ENCODE measurements at places on chromosomes 11 and 22.

- DNase-seq = no peak
Measured at GRCh38 chr11:77115181-77115611, 12.6 kb downstream of the OMP start.

GRCh38 chr22:20143883-20144665 lies 6.8 kb downstream of the CCDC188 start:
- DNase-seq = no peak

DNA sequence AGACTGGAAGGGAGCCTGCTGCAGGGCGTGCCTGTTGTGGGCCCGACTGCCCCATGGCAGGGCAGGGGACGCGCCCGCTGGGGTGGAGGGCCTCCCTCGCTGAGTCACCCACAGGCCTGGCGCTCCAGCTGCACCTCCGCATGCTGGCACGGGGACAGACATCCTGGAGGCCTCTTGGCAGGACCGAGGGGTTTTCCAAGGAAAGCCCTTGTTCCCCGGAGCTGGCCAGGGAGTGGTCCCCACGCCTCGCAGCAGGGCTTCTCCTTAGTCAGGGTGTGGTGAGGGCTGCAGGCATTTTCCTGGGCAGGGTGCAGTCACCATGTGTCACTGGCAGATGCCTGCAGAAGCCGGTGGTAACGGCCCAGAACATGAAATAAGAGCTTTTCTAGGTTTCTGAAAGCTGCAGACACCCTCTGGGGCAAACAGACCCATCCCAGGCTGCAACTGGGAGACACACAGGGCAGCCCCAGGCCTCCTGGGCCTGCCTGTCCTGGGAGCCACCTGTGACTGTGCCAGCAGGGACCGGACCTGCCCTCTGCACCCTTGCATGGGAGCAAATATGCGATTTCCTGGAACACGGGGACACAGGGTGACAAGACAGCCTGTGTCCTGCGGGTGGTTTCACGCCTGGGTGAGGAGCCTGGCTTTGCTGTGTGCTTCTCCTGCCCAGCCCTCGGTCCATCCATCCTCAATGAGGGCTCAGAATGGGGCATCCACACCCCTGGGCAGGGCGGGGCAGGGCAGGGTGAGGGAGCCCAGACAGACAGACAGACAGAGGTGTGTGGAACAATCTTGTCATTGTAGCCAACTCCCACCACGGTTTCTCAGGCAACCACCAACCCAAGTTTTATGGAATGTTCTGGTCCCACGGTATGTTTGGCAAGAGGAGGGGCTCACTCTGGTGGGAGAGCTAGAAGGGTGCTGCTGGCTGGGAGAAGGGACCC lies 43.2 kb upstream of the FADD start:
- DNase-seq = no peak

DNA sequence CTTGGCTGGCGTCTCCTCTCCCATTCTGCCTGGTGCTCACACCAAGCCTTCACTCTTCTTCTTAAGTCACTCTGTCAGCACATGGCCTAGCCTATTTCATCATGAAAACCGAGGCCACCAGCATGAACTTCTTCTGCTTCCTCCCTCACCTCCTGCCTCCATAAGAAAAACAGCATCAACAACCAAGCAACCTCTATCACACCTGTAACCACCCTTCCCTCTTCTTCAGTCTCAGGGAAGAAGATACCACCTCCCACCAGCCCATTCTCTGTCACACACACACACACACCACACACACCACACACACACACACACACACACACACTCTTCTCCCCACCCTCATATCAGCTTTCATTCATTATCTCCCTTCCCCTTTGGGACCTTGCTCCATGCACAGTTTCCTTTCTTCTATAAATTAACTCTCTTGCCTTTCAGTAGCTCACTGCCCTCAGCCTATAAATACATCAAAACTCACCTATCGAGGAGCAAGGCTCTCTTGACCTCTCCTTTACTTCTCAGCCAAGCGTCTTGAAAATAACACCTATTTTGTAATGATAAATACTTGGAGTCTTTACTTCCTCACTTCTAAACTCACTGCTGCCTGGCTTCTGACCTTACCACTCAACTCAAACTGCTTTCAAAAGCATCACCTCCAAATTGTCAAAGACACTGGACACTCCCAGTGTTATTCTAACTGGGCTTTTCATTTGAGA lies 36.6 kb downstream of the SC5D start:
- DNase-seq = no peak

DNA sequence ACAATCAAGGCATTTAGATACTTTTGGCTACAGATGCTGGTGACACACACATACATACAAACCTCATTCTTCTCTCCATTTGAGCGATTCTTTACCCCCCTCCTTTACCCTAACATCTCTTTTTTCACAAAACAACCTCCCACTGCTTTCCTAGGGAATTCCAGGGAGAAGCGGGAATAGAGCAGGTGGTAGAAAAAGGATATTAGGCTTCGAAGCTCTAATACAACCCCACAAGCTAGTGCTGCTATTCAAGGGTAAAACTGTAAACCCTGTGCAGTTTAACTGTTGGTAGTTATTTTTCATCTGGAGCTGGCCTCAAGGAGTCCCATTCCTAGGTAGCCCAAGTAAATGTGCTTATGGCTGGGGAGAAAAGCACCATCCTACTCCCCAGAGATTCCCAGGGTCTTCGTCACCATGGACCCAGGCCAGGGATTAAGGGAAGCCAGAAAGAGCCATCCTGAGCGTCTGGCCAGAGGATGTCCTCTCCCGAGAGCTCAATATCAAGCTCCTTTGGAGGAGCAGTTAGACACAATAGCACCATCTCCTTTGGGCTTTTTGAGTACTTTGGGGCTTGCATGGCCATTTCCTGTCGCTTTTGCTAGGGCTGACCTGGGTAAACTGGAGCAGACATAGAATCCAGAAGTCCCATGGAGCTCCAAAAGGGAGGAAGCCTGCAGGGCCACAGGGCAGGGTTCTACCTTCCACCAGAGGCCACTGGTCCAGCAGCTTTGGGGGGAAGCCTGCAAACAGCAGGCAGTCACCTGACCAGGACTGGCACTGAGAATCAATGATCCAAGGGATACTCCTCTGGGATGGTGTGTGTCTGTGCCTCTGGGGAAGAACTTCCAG lies 3.1 kb downstream of the MAML2 start:
- DNase-seq = no peak

- no peak for DNase-seq
Measured at GRCh38 chr11:112265659-112266409, 5.2 kb upstream of the PLET1 start.

GRCh38 chr22:30876221-30876751 lies 92.3 kb downstream of the MORC2 start:
- no peak for DNase-seq

DNA sequence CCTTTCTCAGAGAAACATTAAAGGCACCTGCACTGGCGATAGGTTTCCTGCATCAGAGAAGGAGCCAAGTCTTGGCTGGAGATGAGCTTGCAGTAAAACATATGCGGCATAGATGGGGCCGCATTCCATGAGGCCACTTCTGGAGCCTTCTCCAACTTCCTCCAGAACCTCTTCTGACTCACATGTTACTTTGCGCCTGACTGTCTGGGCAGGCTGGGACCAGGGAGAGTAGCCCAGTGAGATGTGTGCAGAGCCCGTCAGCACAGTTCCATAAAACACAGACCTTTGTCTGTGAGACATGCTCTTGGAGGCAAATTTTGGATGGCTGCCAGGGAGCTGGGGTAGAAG lies 55.4 kb upstream of the BID start:
- no peak for DNase-seq
